ENCODE measurements at places on chromosomes 13 and 19. TPM values are rescaled to one million over a fixed set of nuclear protein-coding genes. Genes with fewer than 3 reads are reported as not detected.
A peak's percentile ranks its signal among the peaks of the same experiment; 100 is the strongest.

Gene ZNF460
- total RNA-seq = 176 TPM

Gene TMEM38A
- 8.0 TPM for total RNA-seq

Gene ERCC5
- 70.8 TPM for total RNA-seq

Gene PCDH8
- total RNA-seq = 1.0 TPM

Gene ZNF90
- 13.4 TPM for total RNA-seq

- no peak for DNase-seq
Observed at GRCh38 chr13:44063881-44064280, 184.2 kb downstream of the LACC1 start.

DNA sequence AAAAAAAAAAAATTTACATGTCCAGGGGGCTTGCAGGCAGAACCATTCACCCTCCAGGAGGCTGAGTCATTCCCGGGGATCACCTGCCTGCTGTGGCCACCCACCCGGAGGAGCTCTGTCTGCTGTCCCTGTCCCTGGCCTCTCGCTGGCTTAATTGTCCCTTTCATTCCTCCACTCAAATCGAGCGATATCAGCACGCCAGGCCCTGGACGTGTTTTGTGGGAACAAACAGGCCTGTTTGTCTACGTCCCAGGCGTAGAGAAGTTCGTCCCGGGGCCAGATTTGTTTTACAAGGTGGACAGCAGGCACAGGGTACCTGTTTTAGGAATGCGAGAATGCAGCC, 21.2 kb downstream of the SULT2B1 start:
- no peak for DNase-seq

GRCh38 chr13:99072941-99073340, 95.1 kb upstream of the DOCK9 start:
- DNase-seq = no peak

GRCh38 chr19:46678110-46678732, 17.2 kb upstream of the DACT3 start:
- DNase-seq = no peak

- no peak for DNase-seq
Observed at GRCh38 chr13:33204130-33204927, 81.2 kb downstream of the STARD13 start.

GRCh38 chr13:90968166-90968904, 379.2 kb upstream of the MIR17HG start:
- DNase-seq = peak; percentile 2

GRCh38 chr13:52012512-52012836, 276 bp downstream of the ALG11 start:
- no peak for DNase-seq

Measured in urinary bladder (tissue), 4 donors.